Activated CD4-positive, alpha-beta T cell treated with anti-CD3 and anti-CD28 coated beads for 1 hour (primary cell): ENCODE measurements at places on chromosomes 13 and 19.

DNA sequence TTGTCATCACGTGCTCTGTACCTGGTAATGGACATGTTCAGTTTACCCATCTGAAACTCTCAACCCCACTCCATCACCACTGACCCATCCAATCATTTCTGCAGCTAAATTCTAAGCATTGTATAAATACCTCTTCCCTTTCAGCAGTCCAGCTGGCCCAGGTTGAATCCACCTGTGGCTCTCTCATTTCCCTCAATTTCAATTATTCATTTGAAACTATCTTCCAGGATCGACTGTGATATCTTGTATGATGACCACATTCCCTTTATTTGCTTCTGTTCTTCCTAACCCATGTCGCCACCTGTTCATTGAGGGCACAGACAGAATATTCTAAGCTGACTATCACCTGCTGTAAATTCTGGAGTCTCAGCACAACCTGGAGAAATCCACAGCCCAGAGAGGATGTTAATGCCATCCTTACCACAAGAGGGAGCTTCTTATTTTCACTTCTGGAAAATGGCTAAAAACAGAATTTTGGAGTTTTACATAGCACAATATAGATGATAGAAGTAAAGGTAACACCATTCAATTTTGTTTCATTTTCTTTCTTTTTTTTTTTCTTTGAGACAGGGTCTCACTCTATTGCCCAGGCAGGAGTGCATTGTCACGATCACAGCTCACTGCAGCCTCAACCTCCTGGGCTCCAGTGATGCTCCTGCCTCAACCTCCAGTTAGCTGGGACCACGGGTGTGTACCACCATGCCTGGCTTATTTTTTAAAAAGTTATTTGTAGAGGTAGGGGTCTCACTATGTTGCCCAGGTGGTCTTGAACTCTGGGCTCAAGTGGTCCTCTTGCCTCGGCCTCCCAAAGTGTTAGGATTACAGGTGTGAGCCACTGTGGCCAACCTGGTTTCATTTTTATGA lies 38.6 kb downstream of the ZNF823 start:
- no peak for DNase-seq

DNA sequence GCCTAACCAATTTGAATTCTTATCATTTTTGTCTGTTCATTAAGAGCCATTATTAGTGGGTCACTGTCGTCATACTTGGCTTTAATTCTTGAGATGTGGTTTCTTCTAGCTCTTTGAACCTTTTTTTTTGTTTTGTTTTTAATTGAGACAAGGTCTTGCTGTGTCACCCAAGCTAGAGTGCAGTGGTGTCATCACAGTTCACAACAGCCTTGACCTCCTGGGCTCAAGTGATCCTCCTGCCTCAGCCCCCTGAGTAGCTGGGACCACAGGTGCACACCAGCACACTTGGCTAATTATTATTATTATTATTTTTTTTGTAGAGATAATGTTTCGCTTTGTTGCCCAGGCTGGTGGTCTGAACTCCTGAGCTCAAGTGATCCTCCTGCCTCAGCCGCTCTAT lies 25.8 kb upstream of the LDLR start:
- DNase-seq = no peak

DNA sequence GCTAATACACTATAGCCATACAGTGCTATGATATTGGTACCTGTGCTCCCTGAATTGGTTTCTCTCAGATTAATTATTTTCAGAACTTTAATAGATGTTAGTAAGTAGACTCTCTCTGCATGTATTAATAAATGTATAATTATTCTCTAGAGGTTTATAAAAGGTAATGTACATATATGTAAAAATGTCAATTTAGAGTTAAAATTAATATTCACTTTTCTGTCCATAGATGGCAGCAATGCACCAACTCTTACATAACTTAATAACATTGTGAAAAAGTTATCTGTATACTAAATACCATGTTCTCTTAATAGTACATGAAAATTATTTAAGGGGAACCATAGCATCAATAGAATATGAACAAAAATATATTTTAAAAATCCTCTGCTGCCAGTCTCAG lies 515.0 kb upstream of the KLHL1 start:
- no peak for DNase-seq

GRCh38 chr19:827710-828321 lies at the start of gene AZU1:
AZU1 (plus strand) TSS chr19:827837; CDS start chr19:827847, 10 bp downstream.
- no peak for DNase-seq

DNA sequence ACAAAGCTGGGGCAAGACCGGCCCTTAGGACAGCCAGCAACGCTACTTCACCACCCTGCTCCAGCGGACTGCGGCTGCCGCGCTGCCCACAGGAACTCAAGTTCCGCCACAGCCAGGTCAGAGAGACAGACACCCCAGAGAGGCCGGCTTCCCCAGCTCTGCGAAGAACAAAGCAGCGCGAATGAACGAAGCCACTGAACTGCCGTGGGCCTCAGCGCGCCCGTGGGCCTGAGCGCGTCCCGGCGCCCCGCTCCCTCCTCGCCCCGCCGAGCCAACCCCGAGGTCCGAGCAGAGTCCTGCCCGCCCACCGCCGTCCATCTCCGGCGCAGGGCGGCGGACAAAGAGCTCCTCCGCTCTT lies 158.4 kb downstream of the RNF17 start:
- DNase-seq = no peak

GRCh38 chr13:79987761-79988160 lies 353.2 kb downstream of the SPRY2 start:
- no peak for DNase-seq

- peak; percentile 65 for DNase-seq
Measured at GRCh38 chr19:6021878-6022569, 44.1 kb upstream of the RANBP3 start.

DNA sequence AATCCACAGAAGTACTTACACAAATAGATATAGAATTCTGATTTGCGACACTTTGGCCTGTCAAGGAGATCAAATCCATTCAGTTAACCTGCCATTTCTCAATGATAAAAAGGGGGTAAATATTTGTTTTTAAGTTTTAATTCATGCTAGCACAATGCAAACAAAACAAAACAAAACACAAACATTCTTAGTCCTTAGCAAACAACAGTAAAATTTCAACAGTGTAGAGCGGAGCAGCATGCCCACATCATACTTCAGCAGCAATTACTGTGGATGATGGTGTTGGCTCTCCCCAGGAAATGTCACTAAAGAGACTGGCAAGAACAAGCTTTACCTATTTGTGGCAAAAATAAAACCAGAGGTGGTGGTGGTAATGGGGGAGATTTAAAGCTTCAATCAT lies 625.2 kb upstream of the PCDH20 start:
- no peak for DNase-seq

DNA sequence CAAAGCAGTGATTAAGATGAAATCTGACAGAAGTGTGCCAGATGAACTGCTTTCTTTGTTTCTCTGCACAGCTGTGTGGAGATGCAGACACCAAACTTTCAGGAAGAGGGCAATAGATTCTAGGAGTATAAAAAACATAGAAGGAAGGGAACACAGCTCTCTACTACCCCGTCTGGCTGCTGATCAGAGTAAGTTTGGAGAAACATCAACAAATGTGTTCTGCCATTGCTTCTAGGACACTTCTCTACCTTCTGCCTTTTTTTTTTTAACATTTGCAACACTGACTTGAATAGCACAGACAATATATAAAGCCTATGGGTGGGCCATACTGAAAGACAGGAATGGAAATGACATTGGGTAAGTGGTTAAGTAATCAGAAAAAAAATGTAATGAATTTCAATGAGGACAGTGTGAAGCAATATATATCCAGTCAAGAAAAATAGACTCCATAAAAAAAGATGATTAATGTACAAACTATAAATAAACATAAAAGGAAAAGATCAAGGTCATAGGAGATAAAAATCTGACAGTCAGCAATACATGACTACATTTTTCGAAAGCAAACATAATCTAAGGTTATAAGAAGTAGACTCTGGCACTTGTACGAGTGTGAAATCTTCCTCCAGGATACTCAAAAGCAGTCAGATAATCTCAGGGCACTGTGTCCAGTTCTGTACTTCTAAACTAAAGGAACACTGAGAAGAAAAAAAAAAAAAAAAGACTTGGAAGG lies 21.4 kb downstream of the NUFIP1 start:
- no peak for DNase-seq

- no peak for DNase-seq
Measured at GRCh38 chr13:66703597-66703996, 526.5 kb downstream of the PCDH9 start.

- DNase-seq = no peak
Measured at GRCh38 chr13:107553838-107554237, 661.5 kb downstream of the LIG4 start.

GRCh38 chr19:33997690-33998089 lies 174.6 kb upstream of the LSM14A start:
- no peak for DNase-seq
